ENCODE measurements at places on chromosomes 4 and X.

DNA sequence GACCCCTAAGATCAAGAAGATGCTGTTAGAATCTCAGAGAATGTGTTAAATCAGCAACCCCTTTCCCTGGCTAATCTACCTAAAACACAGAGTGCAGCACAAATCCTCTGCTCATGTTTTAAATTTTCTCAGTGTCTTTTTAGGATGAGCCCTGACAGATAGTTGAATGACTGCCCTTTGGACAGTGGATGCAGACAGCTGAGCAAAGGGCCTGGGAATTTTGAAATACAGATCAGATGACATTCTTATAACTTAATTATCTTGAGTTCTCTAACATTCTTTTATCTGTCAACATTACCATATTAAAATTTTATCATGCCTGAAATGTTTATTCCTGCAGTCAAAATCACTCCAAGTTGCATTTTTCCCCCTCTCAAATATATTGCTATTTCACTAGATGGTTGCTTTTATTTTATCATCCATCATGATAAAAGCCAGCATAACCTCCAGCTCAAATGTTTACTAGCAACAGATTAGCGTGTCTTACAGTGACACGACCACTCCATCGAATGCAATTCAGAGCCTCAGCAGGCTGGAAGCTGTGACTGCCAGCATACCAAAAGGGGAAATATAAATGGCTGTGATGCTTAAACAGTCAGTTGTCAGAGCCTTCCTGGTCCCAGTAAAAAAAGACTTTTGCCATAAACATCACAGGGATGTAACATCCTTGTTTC lies 22.8 kb upstream of the ARHGAP24 start:
- DNase-seq, result no peak

GRCh38 chr4:126658411-126658810 lies 974.3 kb upstream of the INTU start:
- no peak for DNase-seq

DNA sequence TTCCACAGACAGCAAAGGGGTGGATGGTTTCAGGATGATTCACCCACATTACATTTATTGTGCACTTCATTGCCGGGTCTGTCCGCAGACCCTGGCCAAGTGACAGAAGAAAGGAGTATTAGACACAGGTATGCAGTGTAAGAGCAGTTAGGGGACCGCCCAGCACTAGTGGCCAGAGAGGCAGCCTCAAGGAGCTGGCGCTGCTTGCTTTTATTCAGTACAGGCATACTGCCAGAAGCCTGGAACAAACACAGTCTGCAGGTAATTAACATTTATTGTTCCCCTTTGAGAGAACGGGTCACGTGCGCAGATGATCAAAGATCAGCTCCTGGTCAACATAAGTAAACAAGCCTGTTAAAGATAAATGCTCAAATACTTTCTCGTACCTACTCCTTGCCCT lies 1639.0 kb upstream of the IGFBP7 start:
- DNase-seq, result no peak

- DNase-seq, result no peak
Observed at GRCh38 chrX:124475358-124475757, 129.0 kb downstream of the SH2D1A start.

GRCh38 chr4:112083587-112084347 lies 61.5 kb upstream of the FAM241A start:
- DNase-seq, result no peak

DNA sequence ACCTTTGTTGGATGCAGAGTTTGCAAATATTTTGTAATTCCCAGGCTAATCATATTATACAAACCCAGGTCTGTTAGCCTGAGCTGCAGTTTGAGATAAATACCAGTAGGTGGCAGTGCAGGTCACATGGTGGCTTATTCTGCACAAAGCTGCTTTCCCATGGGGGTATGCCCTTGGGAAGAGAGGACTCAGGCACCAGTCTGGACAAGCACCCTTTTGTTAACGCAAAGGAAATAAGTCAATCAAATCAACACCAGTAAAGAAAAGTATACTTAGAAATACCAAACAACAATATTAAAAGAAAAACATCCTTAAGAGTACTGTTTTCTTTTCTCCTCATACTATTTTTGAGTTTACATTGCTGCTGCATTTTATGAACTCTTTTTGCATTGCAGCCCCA lies 389.0 kb upstream of the ZFP42 start:
- DNase-seq, result no peak

- DNase-seq, result no peak
Observed at GRCh38 chr4:108058685-108059440, 69.2 kb downstream of the HADH start.

DNA sequence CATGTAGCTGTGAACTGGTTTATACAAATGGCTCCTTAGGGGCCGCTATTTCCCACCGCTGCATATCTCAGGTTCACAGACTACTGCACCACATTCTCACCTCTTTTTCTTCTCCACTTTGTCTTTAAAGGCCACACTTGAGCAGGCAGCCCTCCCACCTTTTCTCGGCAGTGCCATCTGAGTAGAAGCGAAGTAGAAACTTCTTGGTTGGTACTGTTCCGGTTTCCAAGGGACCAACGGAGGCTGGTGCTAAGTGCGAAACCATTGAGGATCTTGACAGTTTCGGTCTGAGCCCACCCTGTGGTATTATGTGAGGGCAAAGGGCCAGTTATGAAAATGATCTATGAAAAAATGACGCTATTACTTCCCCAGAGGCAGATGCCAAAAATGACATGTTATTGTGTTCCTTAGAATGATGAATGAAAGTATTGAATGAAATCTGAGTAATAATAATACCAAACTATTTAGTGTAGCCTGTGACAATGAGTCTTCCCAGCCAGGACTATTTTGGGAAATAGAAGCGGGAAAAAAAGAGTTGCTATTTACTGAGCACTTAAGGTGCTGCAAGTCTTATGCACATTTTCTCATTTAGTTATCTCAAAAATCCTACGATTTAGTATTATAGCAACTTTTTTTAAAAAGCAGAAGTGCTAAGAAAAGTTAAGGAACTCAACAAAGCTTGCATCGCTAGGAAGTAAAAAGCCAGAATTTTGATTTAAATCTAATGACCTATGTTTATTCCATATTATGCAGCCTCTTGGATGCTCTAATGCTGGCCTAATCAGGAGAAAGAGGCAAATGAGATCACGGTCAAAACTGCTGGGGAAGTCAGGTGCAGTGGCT lies 29.6 kb upstream of the CHRNA9 start:
- no peak for DNase-seq

- no peak for DNase-seq
Observed at GRCh38 chr4:152643153-152644035, 36.4 kb downstream of the TMEM154 start.

DNA sequence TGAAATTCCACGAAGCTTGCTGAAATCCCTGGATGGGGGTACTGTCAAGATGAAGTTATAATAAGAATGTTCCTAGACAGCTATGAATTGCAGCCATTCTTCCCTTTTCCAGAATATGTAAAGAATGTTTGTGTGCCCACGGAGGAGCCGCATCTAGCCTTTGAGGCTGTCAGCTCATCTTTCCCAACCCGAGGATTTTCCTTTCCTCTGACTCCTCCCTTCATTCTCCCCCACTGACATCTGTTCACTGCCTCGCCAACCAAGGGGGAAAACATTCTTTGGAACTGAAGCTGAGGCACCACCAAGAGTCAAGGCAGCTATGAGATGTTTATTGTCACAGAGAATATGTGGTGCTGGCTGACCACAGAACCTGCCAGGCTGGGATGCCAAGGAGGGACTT lies 8.8 kb downstream of the NHSL2 start:
- no peak for DNase-seq

DNA sequence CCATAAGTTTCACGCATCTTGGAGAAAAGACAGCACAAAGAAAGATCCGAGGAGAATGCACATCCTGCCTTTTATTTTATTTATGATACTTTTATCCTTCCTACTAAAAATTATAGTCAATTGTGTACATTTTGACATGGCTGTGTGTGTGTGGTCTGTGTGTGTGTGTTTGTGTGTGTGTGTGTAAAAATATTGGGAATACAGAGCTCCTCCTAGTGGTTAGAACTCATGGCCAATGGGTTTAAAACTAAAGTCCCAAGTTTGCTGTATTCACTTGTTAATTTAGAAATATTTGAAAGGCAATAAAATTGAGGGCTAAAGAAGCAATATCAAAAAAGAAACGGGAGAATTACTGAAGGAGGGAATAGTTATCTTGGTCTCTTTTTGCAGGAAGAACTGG lies 47.5 kb downstream of the NKX6-1 start:
- no peak for DNase-seq

GRCh38 chr4:80179637-80180161 lies 17.6 kb upstream of the PRDM8 start:
- no peak for DNase-seq

DNA sequence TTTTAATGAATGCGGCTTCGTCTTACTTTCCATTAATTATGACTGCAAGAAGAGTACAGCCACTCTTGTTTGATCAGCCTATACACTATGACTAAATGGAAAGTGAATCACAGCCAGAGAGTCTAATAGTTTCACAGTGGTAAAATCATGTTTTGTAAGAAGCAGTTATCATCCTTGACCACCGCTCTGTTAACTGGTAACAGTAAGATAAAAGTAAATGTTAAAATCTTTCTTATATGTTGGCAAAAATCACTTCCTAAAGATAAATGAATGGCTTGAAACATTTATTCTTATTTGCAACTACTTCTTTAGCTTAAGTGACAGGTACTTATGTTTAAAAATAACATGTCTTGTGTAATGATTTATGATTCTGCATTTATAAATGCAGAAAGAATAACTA lies 13.2 kb downstream of the GALNT7 start:
- no peak for DNase-seq

GRCh38 chr4:13705521-13706041 lies 78.1 kb upstream of the BOD1L1 start:
- no peak for DNase-seq

GRCh38 chr4:118833192-118833820 lies 2.6 kb downstream of the SEC24D start:
- DNase-seq, result no peak

DNA sequence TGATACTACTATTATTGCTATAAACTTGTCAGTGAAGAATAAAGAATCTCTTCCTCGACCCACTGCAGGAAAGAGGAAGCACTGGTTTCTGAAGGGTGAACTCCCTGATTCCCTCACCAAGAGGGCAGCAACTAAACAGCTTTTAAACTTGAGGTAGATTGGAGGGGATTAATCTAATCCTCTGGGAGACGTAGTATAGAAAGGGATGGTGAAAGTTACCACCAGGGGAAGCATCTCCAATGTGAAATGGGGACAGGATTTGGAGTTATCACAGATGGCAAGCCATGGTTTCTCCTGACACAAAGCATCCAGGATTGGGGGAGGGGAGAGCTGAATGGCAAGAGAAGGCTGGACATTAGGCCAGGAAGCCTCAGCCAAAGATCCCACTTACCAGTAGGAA lies 62.7 kb upstream of the PTPN13 start:
- DNase-seq, result no peak

- no peak for DNase-seq
Observed at GRCh38 chr4:18923496-18924161, 902.1 kb upstream of the LCORL start.

DNA sequence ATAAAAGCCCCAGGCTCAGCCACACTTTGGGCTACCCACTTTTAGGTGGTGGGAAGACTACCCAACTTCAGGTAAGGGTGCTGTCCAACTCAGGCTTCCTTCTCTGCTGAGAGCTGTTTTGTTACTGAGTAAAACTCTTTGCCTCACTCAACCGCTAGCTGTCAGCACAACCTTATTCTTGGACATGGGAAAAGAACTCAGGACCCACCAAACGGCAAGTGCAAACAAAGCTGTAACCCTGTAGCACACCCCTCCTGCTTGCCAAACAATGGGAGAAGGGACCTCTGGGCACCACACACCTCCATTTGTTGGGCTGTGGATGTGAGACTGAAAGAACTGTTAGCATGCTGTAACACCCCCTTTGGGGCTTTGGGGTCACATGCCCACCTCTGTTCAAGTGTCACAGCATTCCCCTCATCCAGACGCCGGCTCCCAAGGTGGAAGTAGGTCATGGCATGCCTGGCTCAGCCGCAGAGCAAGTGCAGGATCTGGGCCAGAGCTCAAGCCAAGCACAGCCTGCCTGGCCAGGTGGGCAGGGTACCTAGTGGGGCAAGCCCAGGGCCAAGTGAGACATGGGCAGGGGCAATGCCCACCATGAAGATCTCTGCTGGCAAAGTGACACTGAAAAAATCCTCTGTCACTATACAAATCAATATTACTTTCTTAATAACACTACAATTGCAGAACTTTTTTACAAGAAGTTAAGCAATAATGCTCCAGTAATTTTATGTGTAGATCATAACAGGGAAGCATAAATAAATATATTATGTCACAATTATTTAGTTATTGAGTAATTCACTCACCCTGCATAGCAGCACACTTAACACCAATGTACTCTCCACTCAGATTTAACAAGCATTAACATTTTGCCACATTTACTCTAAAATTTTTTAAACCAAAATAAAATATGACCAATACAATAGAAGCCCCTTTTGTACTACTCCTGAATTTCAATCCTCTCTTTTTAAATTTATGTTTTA lies 107.2 kb downstream of the TBCK start:
- no peak for DNase-seq

DNA sequence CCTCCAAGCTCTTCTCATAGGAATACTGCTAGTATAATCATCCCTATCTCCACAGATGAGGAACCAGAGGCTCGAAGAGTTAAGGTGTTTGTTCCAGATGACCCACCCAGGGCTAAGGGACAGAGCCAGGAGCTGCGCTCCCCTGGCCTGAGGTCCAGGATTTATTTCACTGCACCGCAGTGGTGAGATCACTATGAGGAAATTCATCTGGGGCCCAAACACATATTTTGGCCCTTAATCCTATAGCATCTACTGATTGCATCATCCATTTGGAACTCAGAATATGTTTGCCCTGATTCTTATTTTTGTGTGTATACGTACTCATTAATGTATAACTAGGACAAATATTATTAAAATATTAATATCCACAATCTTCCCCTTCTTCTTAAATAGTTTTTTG lies 100.1 kb upstream of the RBPJ start:
- no peak for DNase-seq

GRCh38 chrX:129876771-129877305 lies 29.1 kb upstream of the UTP14A start:
- no peak for DNase-seq

GRCh38 chr4:159608436-159608835 lies 505.6 kb downstream of the RAPGEF2 start:
- DNase-seq, result no peak

GRCh38 chr4:10949039-10949733 lies 264.6 kb upstream of the CLNK start:
- DNase-seq, result no peak

- no peak for DNase-seq
Observed at GRCh38 chr4:11614426-11614825, 185.7 kb upstream of the HS3ST1 start.
